ENCODE measurements at places on chromosomes 1 and 21.

- DNase-seq = no peak
- H3K4me1 ChIP-seq = peaks cover 5% of the 10 kb centered on the region
- peaks cover 70% of the 10 kb centered on the region for H3K27me3 ChIP-seq
- H3K4me3 ChIP-seq = no peak overlapping the region
- no peak overlapping the region for H3K27ac ChIP-seq
These were observed 16.6 kb upstream of the TBX15 start for GRCh38 chr1:119004781-119005180.

GRCh38 chr1:193435781-193436180 lies 249.4 kb upstream of the B3GALT2 start:
- no peak for DNase-seq
- no peaks in the 10 kb centered on the region for H3K27me3 ChIP-seq
- H3K4me3 ChIP-seq = no peak overlapping the region
- H3K36me3 ChIP-seq = peaks cover 2% of the 10 kb centered on the region
- H3K27ac ChIP-seq = no peak overlapping the region
- peaks cover 5% of the 10 kb centered on the region for H3K4me1 ChIP-seq

DNA sequence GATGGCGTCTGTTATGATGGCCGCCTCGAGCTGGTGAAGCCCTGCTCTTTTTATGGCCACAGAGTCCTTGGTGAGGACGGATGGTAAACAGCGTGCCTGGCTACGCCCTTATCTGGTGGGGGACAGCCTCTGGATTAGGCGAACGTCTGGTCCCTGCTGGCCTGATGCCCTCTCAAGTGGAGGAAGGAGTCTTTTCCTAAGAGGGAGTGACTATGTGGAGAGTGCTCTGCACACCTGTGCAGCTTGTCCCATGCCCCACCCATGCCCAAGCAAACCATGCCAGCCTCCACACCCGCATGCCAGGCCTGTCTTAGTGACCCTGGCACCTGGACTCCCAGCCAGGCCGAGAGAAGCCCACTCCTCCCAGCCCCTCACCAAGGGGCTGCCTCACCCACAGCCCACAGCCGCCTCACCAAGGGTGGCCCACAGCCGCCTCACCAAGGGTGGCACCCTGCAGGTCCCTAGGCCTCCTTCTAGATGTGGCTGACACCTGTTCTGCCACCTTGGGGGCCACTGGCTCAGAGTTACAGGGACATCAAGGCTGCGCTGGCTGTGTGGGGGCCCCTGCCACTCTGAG lies 40.2 kb downstream of the WNT9A start:
- no peaks in the 10 kb centered on the region for H3K36me3 ChIP-seq
- no peak for DNase-seq
- H3K27ac ChIP-seq = peak overlapping the region; percentile 63
- H3K4me3 ChIP-seq = no peak overlapping the region
- H3K4me1 ChIP-seq = peaks cover 3% of the 10 kb centered on the region
- no peaks in the 10 kb centered on the region for H3K27me3 ChIP-seq

DNA sequence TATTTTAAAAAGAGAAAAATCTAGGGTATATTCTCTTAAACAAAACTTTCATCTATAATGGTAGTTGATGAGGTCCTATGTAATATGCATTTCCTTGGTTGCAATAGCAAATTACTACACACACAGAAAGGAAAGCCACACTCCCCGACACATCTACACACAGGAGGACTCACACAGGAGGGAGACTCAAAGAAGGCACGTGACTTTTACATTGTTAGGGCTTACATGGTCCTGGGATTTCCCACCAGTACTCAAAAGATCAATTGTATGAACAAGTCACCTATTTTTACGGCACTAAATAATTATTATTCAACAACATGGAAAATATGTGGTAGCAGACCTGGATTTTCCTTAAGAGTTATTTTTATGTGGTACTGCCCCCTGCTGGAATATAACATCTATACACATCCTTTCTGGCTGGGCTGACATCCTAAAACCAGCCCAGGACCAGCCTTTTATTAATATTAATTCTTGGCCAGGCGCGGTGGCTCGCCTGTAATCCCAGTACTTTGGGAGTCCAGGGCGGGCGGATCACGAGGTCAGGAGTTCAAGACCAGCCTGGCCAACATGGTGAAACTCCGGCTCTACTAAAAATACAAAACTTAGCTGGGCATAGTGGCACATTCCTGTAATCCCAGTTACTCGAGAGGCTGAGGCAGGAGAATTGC lies 33.9 kb upstream of the LGALS8 start:
- H3K27me3 ChIP-seq = no peaks in the 10 kb centered on the region
- H3K27ac ChIP-seq = no peak overlapping the region
- no peaks in the 10 kb centered on the region for H3K36me3 ChIP-seq
- no peak overlapping the region for H3K4me3 ChIP-seq
- no peak for DNase-seq
- H3K4me1 ChIP-seq = peaks cover 20% of the 10 kb centered on the region

- H3K4me1 ChIP-seq = peaks cover 2% of the 10 kb centered on the region
- no peak overlapping the region for H3K27ac ChIP-seq
- H3K36me3 ChIP-seq = peaks cover 2% of the 10 kb centered on the region
- H3K4me3 ChIP-seq = no peak overlapping the region
- DNase-seq = peak; percentile 16
- peaks cover 12% of the 10 kb centered on the region for H3K27me3 ChIP-seq
These were observed 89.0 kb downstream of the URB2 start for GRCh38 chr1:229714964-229715603.

DNA sequence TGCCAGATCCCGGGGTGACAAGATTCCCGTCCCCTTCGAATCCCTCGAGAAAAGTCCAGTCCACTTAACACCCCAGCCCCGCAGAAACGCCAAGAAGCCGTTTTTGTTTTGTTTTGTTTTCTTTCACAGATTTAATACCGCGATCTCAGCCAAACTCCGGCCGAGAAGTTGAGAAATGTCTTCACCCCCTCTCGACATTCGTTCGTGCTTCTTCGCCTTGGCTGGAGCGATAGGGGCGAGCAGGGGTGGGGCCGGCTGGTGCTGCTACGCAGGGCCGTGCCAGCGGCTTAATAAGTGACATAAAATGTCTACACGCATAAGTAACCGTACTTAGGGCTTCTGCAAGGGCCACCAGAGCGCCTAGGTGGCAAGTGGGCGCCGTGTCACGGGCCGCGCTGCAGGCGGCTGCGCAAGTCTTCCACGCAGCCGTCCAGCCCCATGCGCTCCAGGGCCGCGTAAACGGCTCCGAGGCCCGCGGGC lies 4.9 kb downstream of the TNFRSF25 start:
- H3K27me3 ChIP-seq = no peaks in the 10 kb centered on the region
- H3K4me3 ChIP-seq = peak overlapping the region; percentile 99
- H3K4me1 ChIP-seq = peaks cover 48% of the 10 kb centered on the region
- DNase-seq = no peak
- H3K27ac ChIP-seq = peak overlapping the region; percentile 100
- peaks cover 19% of the 10 kb centered on the region for H3K36me3 ChIP-seq

DNA sequence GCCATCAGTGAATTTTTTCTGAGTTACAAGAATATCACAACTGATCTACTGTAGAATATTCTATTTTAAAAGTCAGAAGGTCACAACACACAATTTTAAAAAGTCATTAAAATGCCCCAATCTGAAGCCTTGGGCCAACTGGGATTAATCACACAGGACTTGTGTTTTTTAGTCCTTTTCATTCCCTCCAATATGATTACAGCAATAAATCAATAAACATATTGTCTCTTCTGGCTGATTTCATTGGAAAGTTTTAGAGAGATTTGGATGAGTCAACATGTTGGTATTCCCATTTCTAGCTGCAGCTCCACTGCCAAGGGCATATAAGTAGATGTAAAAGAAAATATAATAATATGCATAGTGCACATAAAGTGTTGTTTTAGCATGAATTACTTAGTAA lies 85.8 kb downstream of the NIBAN1 start:
- peaks cover 2% of the 10 kb centered on the region for H3K36me3 ChIP-seq
- H3K27me3 ChIP-seq = no peaks in the 10 kb centered on the region
- H3K4me1 ChIP-seq = peaks cover 36% of the 10 kb centered on the region
- DNase-seq = no peak

DNA sequence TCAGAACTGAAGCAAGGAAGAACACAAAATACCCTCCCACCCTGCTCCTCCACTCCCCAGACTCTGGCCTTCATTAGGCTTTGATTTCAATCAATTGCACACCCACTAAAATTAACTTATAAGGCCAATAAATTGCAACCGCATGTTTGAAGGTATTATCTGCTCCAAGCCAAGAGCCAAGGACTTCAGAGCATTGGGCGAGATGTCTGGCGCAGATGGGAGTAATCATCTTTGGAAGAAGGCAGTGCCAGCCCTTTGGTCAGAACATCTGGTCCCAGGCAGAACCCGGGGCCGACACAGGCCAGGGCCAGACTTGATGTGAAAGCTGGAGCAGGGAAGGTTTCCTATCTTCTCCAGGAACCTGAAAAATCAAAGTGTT lies 60.0 kb downstream of the SLC66A1 start:
- H3K27ac ChIP-seq = no peak overlapping the region
- no peak for DNase-seq
- H3K4me1 ChIP-seq = peaks cover 13% of the 10 kb centered on the region

DNA sequence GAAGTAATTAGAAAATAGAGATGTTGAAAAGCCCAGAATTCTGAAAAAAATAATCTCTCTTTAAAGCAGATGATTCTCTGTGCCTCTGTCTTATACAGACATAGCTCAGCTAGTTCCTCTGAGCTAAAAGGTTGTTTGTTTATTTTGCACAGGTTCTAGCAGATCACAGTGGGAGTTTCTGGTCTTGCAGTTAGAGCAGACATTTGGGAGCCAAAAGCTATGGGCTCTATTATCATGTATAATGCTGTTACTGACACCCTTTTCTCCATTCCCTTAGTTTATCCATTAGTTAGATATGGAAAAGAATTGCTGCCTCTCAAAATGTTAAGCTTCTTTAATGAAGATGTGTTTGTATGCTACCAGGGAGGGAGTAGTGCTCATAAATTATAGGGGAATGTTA lies 20.5 kb upstream of the CD55 start:
- no peak overlapping the region for H3K27ac ChIP-seq
- no peaks in the 10 kb centered on the region for H3K36me3 ChIP-seq
- H3K4me3 ChIP-seq = no peak overlapping the region
- H3K4me1 ChIP-seq = no peaks in the 10 kb centered on the region

DNA sequence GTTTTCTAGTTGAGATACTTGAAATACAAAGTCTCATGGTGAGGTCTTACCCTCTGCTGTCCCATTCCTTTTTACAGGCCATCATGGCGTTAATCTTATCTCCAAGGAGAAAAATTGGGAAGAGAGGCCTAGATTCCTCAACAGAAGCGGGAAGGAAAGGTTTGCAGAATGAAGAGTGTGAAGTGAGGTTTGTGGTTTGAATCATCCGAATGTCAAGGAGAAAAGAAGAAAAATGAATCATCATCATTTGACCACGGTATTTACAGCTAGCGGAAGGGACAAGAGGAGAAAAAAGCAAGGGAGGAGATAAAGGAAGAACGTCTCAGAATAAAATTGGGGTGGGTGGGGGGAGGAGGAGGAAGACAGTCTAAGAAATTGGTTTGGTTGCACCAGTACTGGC lies 935 bp upstream of the COG2 start:
- H3K27me3 ChIP-seq = peaks cover 42% of the 10 kb centered on the region
- H3K4me1 ChIP-seq = peaks cover 32% of the 10 kb centered on the region
- peaks cover 20% of the 10 kb centered on the region for H3K36me3 ChIP-seq
- no peak overlapping the region for H3K4me3 ChIP-seq
- peak overlapping the region; percentile 91 for H3K27ac ChIP-seq
- DNase-seq = no peak

DNA sequence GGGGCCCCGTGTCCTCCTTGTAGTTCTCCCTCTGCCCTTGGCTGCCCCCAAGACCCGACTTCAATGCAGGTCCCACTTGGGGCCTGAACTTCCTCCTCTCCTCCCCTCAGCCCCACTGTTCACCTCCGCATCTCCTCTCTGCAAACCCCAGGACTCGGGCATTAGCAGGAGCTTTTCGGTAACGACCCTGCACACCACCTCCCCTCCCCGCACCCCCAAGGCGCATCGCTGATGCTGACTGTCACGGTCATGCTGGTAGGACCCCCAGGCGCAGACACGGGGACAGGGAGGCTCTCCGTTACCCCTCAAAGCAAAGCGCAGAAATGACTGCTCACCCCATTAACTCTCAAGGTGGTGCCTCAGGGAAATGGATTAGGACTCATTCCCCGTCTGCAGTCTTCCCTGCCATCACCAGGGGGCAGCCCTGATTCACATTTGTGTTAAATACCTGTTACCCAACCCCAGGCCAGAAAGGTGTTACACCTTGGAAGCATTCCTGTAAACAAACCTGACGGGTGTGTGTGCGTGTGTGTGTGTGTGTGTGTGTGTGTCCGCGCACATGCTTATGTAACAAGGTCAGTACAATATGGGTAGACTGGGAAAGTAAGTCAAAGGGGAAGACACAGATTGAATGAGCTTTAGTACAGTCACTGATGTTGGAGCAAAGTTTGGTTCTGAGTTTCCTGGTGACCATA lies 6.4 kb upstream of the GUCA2B start:
- peak; percentile 17 for DNase-seq
- H3K36me3 ChIP-seq = peaks cover 4% of the 10 kb centered on the region
- no peak overlapping the region for H3K4me3 ChIP-seq
- peaks cover 6% of the 10 kb centered on the region for H3K4me1 ChIP-seq
- peaks cover 34% of the 10 kb centered on the region for H3K27me3 ChIP-seq

GRCh38 chr1:162349635-162350330 lies 26.9 kb downstream of the SPATA46 start:
- no peak for DNase-seq
- no peak overlapping the region for H3K4me3 ChIP-seq
- H3K27me3 ChIP-seq = peaks cover 51% of the 10 kb centered on the region
- no peak overlapping the region for H3K27ac ChIP-seq
- H3K36me3 ChIP-seq = peaks cover 5% of the 10 kb centered on the region
- H3K4me1 ChIP-seq = peaks cover 5% of the 10 kb centered on the region

- H3K27ac ChIP-seq = no peak overlapping the region
- H3K4me1 ChIP-seq = no peaks in the 10 kb centered on the region
These were observed 83.4 kb downstream of the BACH1 start for GRCh38 chr21:29382030-29382654.

- peak overlapping the region; percentile 0 for H3K27ac ChIP-seq
- H3K4me1 ChIP-seq = peaks cover 20% of the 10 kb centered on the region
These were observed 60.4 kb downstream of the KIF21B start for GRCh38 chr1:200963076-200963475.

GRCh38 chr1:62213075-62213914 lies 18.6 kb downstream of the L1TD1 start:
- no peaks in the 10 kb centered on the region for H3K36me3 ChIP-seq
- no peaks in the 10 kb centered on the region for H3K4me1 ChIP-seq
- DNase-seq = no peak

- H3K4me3 ChIP-seq = no peak overlapping the region
- DNase-seq = no peak
- no peak overlapping the region for H3K27ac ChIP-seq
- no peaks in the 10 kb centered on the region for H3K36me3 ChIP-seq
- H3K4me1 ChIP-seq = peaks cover 2% of the 10 kb centered on the region
These were observed 372.5 kb upstream of the ST6GALNAC5 start for GRCh38 chr1:76494807-76495206.

GRCh38 chr1:109630898-109631512 lies 11.4 kb downstream of the AMPD2 start:
- peaks cover 6% of the 10 kb centered on the region for H3K36me3 ChIP-seq
- no peak for DNase-seq
- H3K4me1 ChIP-seq = peaks cover 18% of the 10 kb centered on the region
- H3K27me3 ChIP-seq = no peaks in the 10 kb centered on the region
- no peak overlapping the region for H3K4me3 ChIP-seq

All from T-helper 17 cell (primary cell).